ENCODE measurements at places on chromosomes 3 and 15. TPM values are rescaled to one million over a fixed set of nuclear protein-coding genes. Genes with fewer than 3 reads are reported as not detected.
A peak's percentile ranks its signal among the peaks of the same experiment; 100 is the strongest.

DNA sequence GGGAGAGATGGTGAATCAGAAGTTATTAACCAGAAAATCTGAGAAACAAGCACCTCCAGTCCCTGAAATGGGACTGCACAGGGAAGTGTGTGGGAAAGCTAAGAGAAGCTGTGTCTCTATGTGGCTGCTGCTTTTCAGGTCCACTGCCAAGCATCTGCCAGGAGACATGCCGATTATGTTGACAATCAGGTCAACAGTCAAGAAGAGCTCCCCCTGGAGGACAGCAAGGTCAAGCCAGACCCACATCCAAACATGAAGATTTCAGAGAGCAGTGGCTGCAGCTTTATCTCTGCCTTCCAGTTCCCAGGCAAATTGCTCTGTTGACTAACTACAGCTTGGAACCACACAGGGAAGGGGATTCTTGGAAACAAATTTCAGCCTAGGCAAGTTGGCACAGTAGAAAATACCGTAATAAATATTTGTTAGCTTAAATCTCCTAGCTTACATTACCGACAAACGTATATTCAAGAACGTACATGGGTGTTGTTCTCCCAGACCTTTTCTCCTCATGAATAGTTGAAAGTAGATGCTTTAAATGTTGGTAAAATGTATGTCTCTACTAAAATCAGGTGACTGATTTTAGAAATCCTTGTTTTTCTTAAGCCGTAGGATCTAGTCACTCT lies 394.5 kb upstream of the RARB start:
- H3K4me3 ChIP-seq = no peak overlapping the region
- no peaks in the 10 kb centered on the region for H3K27me3 ChIP-seq
- no peaks in the 10 kb centered on the region for H3K36me3 ChIP-seq
- no peak overlapping the region for H3K27ac ChIP-seq
- peak; percentile 17 for DNase-seq
- no peaks in the 10 kb centered on the region for H3K4me1 ChIP-seq

DNA sequence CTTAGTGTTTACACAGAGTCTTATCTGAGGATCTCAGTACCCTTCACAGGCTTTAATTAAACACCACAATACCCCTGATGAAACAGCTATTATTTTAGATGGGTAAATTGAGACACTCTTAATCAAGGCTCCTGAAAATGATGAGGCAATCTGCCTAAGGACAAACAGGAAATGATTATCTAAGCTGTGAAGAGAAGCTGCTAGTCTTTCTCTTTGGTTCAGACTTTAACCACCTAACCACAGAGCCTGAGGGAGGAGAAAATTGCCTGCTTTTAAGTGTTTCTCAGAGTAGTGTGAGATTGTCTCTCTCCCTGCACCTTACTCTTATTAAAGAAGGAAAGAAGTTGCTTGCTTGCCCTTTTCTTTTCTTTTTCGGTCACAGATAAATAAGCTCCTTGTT lies 364.3 kb upstream of the ADAMTS9 start:
- no peaks in the 10 kb centered on the region for H3K27me3 ChIP-seq
- H3K36me3 ChIP-seq = no peaks in the 10 kb centered on the region
- no peak for DNase-seq
- H3K4me1 ChIP-seq = no peaks in the 10 kb centered on the region

DNA sequence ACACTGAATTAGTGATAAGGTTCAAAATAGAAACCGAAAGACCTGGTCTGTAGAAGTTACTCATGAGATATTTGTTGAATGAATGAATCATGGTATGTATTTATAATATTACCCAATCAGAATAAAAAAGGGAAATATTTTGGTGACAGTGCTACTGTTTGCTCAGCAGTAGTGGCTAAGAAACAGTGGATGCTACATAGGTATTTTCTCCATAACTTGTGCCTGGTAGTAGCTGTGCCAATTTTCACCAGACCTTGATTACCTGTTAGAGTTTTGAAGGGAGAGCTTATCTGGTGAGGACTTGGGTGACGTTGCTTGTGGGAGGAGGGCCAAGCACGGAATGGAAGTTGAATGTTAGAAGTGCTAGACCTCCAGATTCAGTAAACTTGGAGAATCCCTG lies 14.3 kb downstream of the LIMD1 start:
- H3K27me3 ChIP-seq = no peaks in the 10 kb centered on the region
- no peak overlapping the region for H3K4me3 ChIP-seq
- H3K4me1 ChIP-seq = peaks cover 32% of the 10 kb centered on the region
- no peak for DNase-seq
- H3K36me3 ChIP-seq = peaks cover 13% of the 10 kb centered on the region

The C3orf22 gene
- total RNA-seq = not detected

The LMCD1 gene
- total RNA-seq = 0.99 TPM

The DNASE1L3 gene
- total RNA-seq = not detected

The GOLGA6L22 gene
- total RNA-seq = not detected

GRCh38 chr3:152346058-152346457 lies 77.3 kb downstream of the MBNL1 start:
- no peak for DNase-seq
- H3K27me3 ChIP-seq = no peaks in the 10 kb centered on the region
- H3K4me1 ChIP-seq = peaks cover 31% of the 10 kb centered on the region
- no peak overlapping the region for H3K27ac ChIP-seq

GRCh38 chr3:109165905-109166304 lies 29.4 kb downstream of the C3orf85 start:
- DNase-seq = no peak
- no peaks in the 10 kb centered on the region for H3K27me3 ChIP-seq
- H3K4me1 ChIP-seq = no peaks in the 10 kb centered on the region
- H3K4me3 ChIP-seq = no peak overlapping the region
- H3K27ac ChIP-seq = no peak overlapping the region

GRCh38 chr3:10717756-10718155 lies 98.3 kb upstream of the SLC6A11 start:
- H3K36me3 ChIP-seq = no peaks in the 10 kb centered on the region
- H3K27ac ChIP-seq = no peak overlapping the region
- no peak overlapping the region for H3K4me3 ChIP-seq
- H3K4me1 ChIP-seq = no peaks in the 10 kb centered on the region
- DNase-seq = no peak
- peaks cover 8% of the 10 kb centered on the region for H3K27me3 ChIP-seq

DNA sequence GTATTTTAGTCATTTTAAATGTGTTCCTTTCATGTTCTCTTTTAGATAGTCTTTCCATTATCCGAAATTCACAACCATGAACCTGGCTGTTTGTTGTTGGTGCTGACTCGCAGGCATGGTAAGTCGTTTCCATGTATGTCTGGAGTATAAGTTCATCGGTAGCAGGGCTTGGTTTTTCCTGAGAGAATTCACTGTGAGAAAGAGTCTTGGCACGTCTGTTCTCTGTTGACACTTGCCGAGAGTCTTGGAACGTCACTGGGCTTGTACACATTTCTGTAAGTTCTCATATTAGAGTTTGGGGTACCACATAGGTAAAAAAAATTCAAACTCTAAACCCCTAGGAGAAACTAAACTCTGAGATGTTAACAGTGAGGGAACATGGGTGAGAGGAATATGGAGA lies 29.4 kb upstream of the EIF4A2 start:
- DNase-seq = no peak
- H3K4me1 ChIP-seq = peaks cover 3% of the 10 kb centered on the region
- no peaks in the 10 kb centered on the region for H3K27me3 ChIP-seq
- H3K27ac ChIP-seq = no peak overlapping the region

GRCh38 chr3:8709801-8710507 lies 23.6 kb upstream of the CAV3 start:
- no peaks in the 10 kb centered on the region for H3K27me3 ChIP-seq
- no peaks in the 10 kb centered on the region for H3K36me3 ChIP-seq
- no peak overlapping the region for H3K4me3 ChIP-seq
- DNase-seq = no peak
- H3K27ac ChIP-seq = no peak overlapping the region

The DOCK3 gene
- total RNA-seq = 1.00 TPM

- no peak overlapping the region for H3K27ac ChIP-seq
- no peak for DNase-seq
- H3K4me1 ChIP-seq = no peaks in the 10 kb centered on the region
- no peak overlapping the region for H3K4me3 ChIP-seq
Measured at GRCh38 chr15:78399091-78399490, 38.9 kb upstream of the IREB2 start.

GRCh38 chr3:140727886-140728285 lies 50.0 kb downstream of the TRIM42 start:
- H3K4me3 ChIP-seq = no peak overlapping the region
- H3K36me3 ChIP-seq = no peaks in the 10 kb centered on the region
- peaks cover 19% of the 10 kb centered on the region for H3K4me1 ChIP-seq
- peaks cover 14% of the 10 kb centered on the region for H3K27me3 ChIP-seq
- DNase-seq = no peak

The CACNA2D3 gene
- not detected for total RNA-seq

- no peak overlapping the region for H3K4me3 ChIP-seq
- no peak overlapping the region for H3K27ac ChIP-seq
- no peak for DNase-seq
- no peaks in the 10 kb centered on the region for H3K4me1 ChIP-seq
- no peaks in the 10 kb centered on the region for H3K36me3 ChIP-seq
- peaks cover 6% of the 10 kb centered on the region for H3K27me3 ChIP-seq
Measured at GRCh38 chr3:25513642-25514266, 85.7 kb downstream of the RARB start.

- H3K27me3 ChIP-seq = peaks cover 4% of the 10 kb centered on the region
- H3K36me3 ChIP-seq = no peaks in the 10 kb centered on the region
- no peaks in the 10 kb centered on the region for H3K4me1 ChIP-seq
- H3K4me3 ChIP-seq = no peak overlapping the region
Measured at GRCh38 chr15:29461877-29462276, 192.3 kb upstream of the NSMCE3 start.

The XCR1 gene
- total RNA-seq = not detected

- no peaks in the 10 kb centered on the region for H3K36me3 ChIP-seq
- peaks cover 2% of the 10 kb centered on the region for H3K4me1 ChIP-seq
- H3K4me3 ChIP-seq = no peak overlapping the region
- peaks cover 77% of the 10 kb centered on the region for H3K27me3 ChIP-seq
- H3K27ac ChIP-seq = no peak overlapping the region
- DNase-seq = no peak
Measured at GRCh38 chr15:37109872-37110572, 9.7 kb upstream of the MEIS2 start.

DNA sequence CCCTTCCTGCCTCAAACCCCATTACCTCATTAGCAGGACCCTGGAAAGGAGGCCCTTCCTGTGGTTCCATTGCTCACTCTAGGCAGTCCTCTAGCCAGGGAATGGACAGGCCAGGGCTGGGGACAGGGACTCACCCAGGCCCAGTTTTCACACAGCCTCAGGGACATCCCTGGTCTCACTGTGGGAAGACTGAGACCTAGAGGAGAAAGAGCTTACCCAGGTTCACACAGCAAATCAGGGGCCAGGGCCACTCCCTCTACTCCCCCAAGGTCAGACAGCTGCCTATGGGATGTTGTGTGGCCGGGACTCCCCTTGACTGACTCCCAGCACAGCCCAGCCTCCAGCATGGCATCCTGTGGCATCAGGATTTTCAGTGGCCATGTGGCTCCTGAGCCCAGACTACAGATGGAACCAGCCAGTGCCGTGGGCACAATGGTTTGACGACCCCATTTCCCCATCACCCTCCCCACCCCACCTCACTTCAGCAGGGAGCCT lies 49.3 kb downstream of the ADAMTS7 start:
- no peaks in the 10 kb centered on the region for H3K36me3 ChIP-seq
- peak overlapping the region; percentile 93 for H3K27ac ChIP-seq
- H3K4me3 ChIP-seq = peak overlapping the region; percentile 38
- DNase-seq = no peak
- H3K27me3 ChIP-seq = no peaks in the 10 kb centered on the region

DNA sequence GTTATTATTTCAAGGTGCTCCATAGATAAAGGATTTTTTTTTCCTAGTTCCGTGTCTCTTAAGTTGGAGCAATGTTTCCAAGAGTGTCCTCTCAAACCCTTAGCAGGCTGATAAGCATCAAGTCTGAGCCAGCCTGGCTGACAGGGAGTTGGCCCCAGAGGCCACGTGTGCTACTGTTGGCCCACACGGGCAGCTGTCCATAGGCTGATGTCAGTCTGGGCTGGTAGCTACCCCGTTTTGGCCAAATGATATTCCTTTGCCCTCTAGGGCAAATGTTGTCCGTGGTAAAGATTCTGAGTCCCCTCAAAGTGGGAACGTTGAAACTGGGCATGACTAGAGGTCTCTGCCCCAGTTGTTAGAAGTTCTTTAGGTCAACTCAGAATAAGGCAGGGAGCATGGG lies 99.4 kb downstream of the FLNB start:
- no peak overlapping the region for H3K4me3 ChIP-seq
- H3K27ac ChIP-seq = no peak overlapping the region
- H3K36me3 ChIP-seq = peaks cover 22% of the 10 kb centered on the region
- no peaks in the 10 kb centered on the region for H3K4me1 ChIP-seq
- H3K27me3 ChIP-seq = no peaks in the 10 kb centered on the region
- no peak for DNase-seq

DNA sequence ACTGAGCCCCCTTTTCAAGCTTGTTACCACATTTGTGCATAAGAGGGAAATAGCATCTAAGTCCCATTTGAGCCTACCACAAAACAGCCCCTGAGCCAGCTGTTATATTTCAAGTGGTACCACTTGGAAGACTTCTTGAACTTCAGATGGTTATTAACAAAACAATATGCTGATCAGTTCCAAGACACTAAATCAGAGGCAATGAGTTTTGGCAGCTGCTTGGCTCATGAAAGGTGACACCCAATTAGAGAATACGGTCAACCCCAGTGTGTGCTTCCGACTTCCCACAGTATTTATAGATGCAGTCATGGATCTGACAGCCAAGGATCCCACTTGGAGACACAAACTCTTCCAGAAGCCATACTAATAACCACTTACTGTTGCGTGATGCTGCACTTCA lies 469.6 kb upstream of the PPP2R3A start:
- H3K4me1 ChIP-seq = no peaks in the 10 kb centered on the region
- H3K36me3 ChIP-seq = no peaks in the 10 kb centered on the region
- no peak overlapping the region for H3K27ac ChIP-seq
- no peak overlapping the region for H3K4me3 ChIP-seq
- no peak for DNase-seq
- H3K27me3 ChIP-seq = no peaks in the 10 kb centered on the region

DNA sequence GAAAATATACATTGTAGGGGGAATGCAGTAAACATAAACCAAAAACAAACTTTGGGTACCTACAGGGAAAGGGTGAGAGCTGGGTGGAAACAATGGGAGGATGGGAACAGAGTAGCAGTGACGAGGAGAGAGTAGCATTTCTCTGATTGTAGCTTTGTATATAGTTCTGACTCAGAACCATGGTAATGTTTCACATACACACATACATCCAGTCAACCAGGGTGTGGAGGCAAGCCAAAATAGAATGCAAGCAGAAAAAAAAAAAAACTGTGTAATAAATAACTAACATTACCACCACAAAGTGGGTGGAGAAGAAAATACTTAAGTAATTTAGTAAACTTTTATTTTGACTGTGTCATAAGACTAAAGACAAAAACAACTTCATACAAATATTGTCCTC lies 27.2 kb downstream of the BCL2A1 start:
- no peak overlapping the region for H3K4me3 ChIP-seq
- no peak for DNase-seq
- H3K27me3 ChIP-seq = peaks cover 6% of the 10 kb centered on the region
- no peaks in the 10 kb centered on the region for H3K36me3 ChIP-seq
- H3K4me1 ChIP-seq = peaks cover 5% of the 10 kb centered on the region

DNA sequence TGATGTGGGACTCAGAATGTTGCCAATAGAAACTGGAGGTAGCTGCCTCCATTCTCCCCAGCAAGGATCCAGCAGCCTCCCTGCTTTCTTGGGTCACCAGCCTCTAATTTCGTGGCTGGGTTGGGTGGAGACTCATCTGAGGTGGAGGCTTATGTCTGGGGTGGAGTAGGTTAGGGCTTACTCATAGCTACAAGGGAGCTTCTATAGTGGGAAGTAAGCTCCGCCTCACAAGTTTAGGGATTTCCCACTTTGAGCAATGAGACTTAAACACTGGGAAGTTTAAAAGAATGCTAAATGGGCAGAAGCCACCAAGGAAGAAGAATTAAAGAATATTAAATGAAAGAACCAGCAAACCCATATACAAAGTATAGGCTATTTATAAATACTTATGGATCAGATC lies 63.8 kb downstream of the GJD2 start:
- no peak overlapping the region for H3K27ac ChIP-seq
- DNase-seq = no peak
- peaks cover 14% of the 10 kb centered on the region for H3K27me3 ChIP-seq
- H3K36me3 ChIP-seq = no peaks in the 10 kb centered on the region
- H3K4me3 ChIP-seq = no peak overlapping the region
